Endothelial cell of coronary artery (primary cell): ENCODE measurements at places on chromosomes 1 and 21. TPM values are rescaled to one million over a fixed set of nuclear protein-coding genes. Genes with fewer than 3 reads are reported as not detected.

The EIF4G3 gene
- 27.4 and 35.8 TPM in 2 replicates for total RNA-seq

The EPHA10 gene
- total RNA-seq: not detected in 2 replicates

The CR1L gene
- not detected in 2 replicates for total RNA-seq

The CLCNKB gene
- total RNA-seq: not detected in 2 replicates

The OR2T33 gene
- not detected in 2 replicates for total RNA-seq

The RPTN gene
- 0.19 TPM in 1 of 2 replicates, not detected in the other for total RNA-seq

The F11R gene
- total RNA-seq: 143 and 151 TPM in 2 replicates

The FCRL5 gene
- total RNA-seq: not detected in 2 replicates

The DCDC2B gene
- total RNA-seq: not detected in 2 replicates

The ARHGEF11 gene
- 18.7 and 30.7 TPM in 2 replicates for total RNA-seq

The TTLL7 gene
- 2.8 and 6.0 TPM in 2 replicates for total RNA-seq

The KPNA6 gene
- 28.3 and 32.8 TPM in 2 replicates for total RNA-seq

The FCAMR gene
- not detected in 2 replicates for total RNA-seq
